ENCODE measurements at places on chromosomes 12 and 14.
A peak's percentile ranks its signal among the peaks of the same experiment; 100 is the strongest.

DNA sequence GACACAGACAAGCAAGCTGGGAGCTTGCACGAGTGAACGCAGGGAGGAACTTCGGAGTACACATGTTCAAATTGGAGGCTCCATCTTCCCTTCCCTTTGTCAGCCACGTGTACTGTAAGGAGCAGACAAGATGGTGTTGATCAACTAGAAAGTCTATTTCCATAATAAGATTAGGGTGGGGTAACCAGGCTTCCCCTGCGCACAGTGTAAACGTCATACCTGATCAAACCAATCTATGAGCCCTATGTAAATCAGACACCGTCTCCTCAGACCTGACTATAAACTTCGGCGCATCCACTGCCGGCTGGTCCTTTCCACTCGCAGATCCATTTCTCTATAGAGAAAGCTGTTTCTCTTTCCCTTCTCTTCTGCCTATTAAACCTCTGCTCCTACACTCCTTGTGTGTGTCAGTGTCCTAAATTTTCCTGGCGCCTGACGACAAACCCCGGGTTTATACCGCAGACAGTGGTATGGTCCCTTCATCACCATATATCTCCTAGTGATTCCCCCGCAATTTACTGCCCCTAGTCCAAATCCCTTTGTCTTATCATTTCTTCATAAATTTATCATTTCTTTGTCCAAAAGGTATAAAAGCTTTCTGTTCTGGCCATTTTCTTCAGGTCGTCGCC, 7.5 kb upstream of the ETFBKMT start:
- no peak for DNase-seq

DNA sequence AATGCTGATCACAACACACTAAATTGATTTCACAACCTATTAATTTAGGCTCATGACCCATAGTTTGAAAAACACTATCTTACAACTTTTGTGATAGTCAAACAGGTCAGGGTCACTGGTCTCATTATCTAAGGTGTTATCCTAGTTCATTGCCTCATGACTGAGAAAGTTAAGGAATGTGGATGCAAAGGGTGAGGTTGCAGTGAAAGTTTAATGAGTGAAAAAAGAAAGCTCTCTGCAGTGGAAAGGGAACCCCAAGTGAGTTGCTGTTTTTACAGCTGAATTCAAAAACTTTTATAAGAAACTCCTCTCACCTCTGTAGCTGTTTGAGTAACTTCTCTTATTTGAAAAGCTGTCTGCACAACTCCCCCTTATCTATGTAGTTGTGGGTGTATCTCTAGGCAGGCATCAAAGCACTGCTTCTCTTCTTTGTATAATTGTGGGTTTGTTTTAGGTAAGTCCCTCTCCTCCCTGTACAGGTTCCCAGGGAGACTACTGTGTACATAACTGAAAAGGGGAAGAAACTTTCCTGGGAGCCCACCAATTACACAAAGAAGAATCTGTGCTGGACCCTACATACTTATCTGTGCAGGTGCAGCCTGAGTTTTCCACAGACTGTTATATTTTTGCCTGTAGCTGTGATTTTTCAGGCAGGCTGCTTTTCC, 18.9 kb downstream of the DNAL1 start:
- DNase-seq: no peak

GRCh38 chr12:117686911-117687377, 281.8 kb downstream of the KSR2 start:
- DNase-seq: no peak

DNA sequence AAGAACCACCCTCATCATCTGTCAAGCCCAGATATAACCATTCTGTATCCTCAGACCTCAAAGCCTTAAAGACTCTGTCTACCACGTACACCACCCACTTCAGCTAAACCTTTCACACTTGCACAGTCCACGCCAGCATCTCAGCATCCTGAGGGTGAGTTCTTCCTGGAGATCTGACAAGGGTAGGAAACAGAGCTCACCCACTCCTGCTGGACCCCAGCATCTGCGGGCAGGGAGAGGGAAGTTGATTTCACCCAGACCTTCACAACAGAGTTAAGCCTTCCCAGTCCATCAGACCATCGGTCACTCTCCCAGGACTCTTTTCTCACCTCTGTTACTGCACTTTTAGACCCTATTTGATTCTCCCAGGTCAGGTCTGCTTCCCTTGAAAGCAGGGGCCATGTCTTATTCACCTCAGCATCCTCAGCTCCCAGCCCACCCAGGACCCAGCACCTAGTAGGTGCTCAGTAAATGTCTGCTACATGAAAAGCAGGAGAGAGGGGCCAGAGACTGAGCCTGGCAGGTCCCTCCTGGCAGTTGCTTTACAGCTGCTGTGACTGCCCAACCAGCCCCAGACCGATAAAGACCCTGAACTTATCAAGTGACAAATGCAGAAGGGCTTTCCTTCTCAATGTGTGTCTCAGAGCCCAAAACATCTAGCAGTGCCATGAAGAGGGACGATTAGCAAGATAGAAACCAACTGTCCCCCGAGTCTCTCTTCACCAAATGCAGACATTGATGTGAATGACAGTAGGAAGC, 34.1 kb downstream of the ANO2 start:
- no peak for DNase-seq

- no peak for DNase-seq
These were observed 2.4 kb downstream of the TMPRSS12 start for GRCh38 chr12:50845021-50845647.

GRCh38 chr12:72214163-72214562, 58.0 kb upstream of the TRHDE start:
- no peak for DNase-seq

DNA sequence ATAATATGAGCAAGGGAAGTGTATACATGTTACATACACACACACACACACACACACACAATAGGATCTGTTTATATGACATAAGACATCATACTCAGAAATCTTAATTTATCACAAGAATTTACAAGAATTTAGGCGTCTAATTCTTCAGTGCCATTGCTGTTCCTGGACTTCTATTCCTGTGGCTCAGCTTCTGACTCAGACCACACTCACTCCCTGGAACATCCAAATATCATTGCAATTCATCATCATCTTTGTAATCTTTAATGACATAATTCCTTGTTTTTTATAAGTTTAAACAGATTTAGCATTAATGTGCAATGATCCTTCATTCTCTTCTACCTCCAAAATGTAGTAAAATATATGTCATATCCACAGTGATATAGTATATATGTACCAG, 544.2 kb downstream of the FOXG1 start:
- DNase-seq: no peak

DNA sequence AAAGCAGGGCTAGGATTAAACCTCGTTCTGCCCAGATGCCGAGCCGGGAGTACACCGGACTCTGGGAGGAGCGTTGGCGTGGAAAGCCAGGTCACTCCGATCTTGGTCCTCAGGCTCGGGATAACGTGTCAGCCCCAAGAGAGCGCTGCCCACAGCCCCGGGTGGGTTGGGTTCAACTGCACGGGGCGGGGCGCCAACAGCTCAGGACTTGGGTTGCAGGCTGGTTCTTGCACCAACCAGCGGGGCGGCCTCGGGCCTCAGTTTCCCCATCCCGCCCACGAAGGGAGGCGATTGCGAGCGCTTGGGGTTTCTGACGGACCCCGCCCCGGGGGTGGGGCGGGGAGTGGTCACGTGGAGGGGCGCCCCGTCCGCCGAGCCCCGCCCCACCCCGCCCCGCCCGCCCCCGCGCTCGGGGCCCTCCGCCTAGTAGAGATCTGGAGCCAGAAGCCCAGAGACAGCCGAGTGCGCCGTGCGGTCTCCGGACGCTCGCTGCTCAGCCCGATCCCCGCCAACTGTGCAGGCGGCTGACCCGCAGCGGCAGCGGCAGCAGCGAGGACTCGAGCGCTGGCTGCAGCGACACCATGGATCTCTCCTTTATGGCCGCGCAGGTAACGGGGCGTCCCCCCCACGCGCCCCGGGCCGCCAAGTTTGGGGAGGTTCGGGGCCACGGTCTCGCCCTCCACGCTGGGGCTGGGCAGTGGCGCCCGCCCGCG, at the start of gene C14orf132:
Gene C14orf132, plus strand, starts transcription at position 443 of the 713 bp plus-strand sequence. Its CDS starts 139 bp downstream, at position 582.
- peak; percentile 30 for DNase-seq

DNA sequence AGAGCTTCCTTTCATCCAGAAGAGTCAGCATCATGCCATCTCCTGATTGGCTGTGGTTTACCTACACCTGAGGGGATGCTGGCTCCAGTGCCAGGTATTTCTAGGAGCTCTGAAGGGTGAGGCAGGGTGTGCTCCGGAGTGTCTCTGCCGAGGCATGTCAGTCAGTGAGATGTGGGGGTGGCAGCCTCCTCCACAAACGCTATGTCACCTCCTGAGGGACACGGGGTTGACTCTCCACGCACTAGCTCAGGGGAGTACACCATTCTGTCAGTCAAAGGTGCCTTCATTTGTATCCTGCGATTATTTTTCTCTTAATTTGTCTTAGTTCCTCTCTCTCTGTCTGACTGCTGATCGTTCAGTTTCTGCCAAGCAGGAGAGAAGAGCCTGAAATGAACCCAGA, 604.5 kb downstream of the VRK1 start:
- DNase-seq: no peak

DNA sequence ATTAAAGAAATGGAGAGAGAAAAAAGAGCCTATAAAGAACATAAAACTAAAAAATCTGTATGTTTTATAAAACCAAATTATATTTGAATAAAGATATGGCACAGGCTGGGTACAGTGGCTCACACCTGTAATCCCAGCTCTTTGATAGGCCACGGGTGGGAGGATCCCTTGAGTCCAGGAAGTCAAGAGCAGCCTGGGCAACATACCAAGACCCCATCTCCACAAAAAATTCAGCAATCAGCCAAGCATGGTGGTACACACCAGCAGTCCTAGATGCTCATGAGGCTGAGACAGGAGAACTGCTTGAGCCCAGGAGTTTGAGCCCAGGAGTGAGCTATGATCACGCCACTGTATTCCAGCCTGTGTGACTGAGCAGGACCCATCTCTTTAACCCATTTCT, 74.9 kb downstream of the EPS8 start:
- no peak for DNase-seq

GRCh38 chr12:131221957-131222328, 268.2 kb downstream of the ADGRD1 start:
- DNase-seq: no peak

DNA sequence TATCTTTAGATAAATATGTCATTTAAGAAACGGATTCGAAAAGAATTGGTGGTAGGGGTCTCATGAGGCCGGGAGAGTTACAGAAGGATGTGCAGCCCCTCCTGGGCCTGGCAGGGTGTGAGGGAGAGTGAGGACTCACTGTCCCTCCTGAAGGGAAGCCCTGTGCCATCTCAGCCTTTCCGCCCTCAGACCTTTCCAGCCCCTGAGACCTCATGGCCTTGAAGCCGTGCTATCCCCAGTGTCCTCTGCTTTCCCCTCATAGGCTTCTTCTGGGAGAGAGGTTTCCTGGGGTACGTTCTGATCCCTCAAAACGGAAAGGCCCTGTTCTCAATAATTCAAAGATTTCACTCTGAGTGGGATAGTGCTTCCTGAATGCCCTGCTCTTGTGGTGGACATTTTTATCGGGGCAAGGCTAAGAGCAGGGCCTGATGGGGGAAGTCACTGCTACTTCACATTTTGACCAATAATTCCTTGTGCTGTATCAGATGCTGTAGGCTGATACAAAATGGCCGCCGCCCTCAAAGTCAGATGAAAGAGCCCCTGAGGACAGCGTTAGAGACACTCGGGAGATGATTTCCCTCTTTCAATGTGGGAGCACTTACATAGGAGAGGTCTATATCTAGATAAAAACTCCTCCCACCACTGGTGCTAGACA, 1.3 kb downstream of the CD4 start:
- no peak for DNase-seq

- DNase-seq: no peak
These were observed 39.8 kb upstream of the LMNTD1 start for GRCh38 chr12:25592725-25593495.

GRCh38 chr12:132146772-132147422, 2.6 kb downstream of the NOC4L start:
- DNase-seq: no peak

DNA sequence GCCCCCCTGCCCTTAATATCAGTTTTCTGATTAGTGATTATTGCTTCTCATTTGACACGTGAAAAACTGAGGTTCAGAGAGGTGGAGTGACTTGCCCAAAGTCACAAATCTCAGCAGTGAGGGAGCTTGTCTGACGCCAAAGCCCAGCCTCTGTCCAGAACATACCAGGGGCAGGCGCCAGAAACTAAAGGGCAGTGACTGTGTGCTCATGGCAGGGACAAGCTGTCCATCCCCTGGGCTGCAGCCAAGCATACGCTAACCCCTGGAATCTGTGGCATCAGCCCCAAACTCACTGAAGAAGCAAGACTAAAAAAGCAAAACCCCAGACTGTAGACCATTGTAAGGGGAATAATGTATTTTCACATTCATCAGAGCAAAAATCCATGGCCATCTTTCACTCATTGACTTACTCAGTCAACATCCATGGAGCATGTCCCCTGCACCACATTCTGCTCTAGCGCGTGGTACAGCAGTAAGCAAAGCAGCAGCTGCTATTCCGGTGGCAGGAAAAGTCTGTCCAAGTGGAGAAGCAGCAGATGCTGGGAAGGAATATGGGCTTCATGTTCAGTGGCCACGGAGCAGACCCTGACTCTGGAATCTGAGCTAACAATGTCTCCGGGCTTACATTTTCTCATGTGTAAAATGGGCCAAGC, 1.5 kb upstream of the SERPINA4 start:
- DNase-seq: no peak

GRCh38 chr14:92400579-92401444, 77.8 kb downstream of the SLC24A4 start:
- DNase-seq: no peak
